ENCODE measurements at places on chromosomes 3 and 15.

DNA sequence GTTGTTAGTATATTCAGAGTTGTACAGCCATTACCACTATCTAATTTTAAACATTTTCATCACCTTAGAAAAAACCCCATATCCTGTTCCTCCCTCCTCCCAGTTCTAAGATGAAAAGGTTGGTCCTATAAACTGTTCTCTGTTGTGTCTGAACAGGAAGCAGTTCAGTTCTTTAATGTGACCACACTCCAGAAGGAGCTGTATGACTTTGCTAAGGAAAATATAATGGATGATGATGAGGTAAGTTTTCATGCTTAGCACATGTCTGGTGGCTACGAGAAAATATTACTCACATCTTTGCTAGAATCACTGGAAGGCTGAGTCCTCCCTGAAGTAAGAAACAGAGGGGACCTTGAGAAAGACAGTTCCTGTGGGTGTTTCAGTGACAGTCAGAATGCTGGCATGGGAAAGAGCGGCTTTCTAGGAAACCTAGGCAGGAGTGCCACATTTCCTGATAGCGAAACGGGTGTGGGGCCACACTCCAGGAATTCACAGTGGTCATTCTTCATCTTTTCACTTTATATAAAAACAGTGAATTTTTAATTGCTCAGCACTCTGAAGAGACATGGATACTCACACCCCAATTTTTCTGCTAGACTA lies 20.3 kb downstream of the CRTAP start:
- DNase-seq, result no peak

- no peak for DNase-seq
Measured at GRCh38 chr3:165128544-165128943, 50.2 kb upstream of the SI start.

- no peak for DNase-seq
Measured at GRCh38 chr3:121941592-121941991, 47.4 kb downstream of the SLC15A2 start.

DNA sequence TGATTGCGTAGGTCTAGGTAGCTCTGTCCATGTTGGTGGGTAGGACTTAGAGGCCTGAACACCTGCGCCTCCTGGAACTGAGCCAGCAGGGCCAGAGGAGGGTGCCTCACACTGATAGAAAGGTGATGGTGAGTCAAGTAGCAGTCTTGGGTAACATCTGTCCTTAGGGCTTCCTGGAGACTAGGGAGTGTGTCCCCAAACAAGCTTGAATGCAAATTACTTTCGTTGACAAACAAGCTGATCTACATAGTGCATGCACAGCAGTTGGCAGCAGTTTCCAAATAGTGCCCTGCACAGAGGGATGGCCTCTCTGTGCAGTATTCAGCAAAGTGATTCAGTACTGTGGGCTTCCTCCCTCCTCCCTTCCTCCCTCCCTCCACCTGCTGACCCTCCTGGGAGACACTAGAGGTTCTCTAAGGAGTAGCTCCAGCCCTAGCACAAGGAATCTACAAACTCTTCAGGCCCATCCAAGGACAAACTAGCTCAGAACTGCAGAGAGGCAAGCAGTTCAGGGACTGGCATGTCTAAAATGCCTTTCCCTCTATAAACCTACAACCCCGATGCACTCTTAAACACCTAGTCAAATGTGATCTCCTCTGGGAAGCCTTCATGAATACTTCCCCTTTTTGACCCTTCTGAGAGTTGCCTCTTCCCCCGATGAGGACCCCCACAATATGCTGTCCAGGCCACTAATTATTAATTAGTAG lies 61.0 kb downstream of the TLE3 start:
- DNase-seq, result no peak

DNA sequence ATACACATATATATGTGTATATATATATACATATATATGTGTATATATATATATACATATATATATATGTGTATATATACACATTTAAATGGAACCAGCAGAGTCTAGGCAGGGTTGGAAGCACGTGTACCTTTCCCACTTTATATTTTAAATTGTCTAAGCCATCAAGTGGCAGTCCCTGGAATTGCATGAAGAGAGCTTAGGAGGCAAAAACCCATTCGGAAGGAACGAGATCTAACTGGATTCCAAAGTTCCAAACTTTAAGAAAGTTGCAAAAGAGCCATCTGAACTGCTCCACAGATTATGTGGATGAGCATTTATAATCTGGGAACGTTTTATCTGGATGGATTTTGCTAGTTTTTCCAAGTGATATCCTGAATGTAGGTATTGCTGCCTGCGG lies 186.5 kb downstream of the FOXP1 start:
- DNase-seq, result peak; percentile 38

GRCh38 chr15:76996076-76996525 lies 1.2 kb downstream of the PSTPIP1 start:
- no peak for DNase-seq

GRCh38 chr15:58214591-58215340 lies 76.6 kb downstream of the AQP9 start:
- no peak for DNase-seq

DNA sequence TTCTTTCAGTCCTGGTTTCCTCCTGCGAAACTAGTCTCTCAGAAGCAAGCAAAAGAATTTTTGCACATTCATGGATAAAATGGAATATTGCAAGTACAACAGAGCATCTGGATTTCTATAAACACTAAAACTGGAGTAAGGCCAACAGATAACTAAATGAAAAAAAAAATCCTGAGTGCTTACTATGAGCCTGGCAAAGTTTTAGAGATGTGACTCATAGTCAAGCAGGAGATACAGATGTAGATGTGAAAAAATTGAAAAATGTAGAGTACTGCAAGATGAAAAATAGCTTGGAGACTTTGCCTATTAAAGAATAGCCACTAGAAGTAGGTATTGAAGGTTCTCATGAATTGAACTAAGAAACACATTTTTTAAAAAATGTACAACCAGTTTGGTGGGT lies 397.4 kb downstream of the OTOL1 start:
- no peak for DNase-seq

GRCh38 chr15:46296797-46297196 lies 662.0 kb downstream of the SQOR start:
- no peak for DNase-seq
